ENCODE measurements at places on chromosomes 16 and 17. TPM values are rescaled to one million over a fixed set of nuclear protein-coding genes. Genes with fewer than 3 reads are reported as not detected.

CRHR1 gene
- total RNA-seq, result not detected

NOD2 gene
- total RNA-seq, result 0.82 TPM

ALDH3A1 gene
- total RNA-seq, result 0.50 TPM

CCDC57 gene
- 14.8 TPM for total RNA-seq

ENKD1 gene
- 10.0 TPM for total RNA-seq

GJC1 gene
- total RNA-seq, result 35.2 TPM

C16orf86 gene
- 5.3 TPM for total RNA-seq

MSLN gene
- 1.0 TPM for total RNA-seq

SLX1B gene
- total RNA-seq, result 20.3 TPM

SMIM5 gene
- total RNA-seq, result 10.7 TPM

ACSM2A gene
- not detected for total RNA-seq

RAB11FIP4 gene
- total RNA-seq, result 8.7 TPM

SPNS2 gene
- total RNA-seq, result 9.9 TPM

ABCA8 gene
- total RNA-seq, result 93.2 TPM

RTN4RL1 gene
- total RNA-seq, result 4.4 TPM

SHPK gene
- 5.0 TPM for total RNA-seq

SMIM36 gene
- total RNA-seq, result not detected

CDYL2 gene
- 5.1 TPM for total RNA-seq
